ENCODE measurements at places on chromosomes 7 and 10.

DNA sequence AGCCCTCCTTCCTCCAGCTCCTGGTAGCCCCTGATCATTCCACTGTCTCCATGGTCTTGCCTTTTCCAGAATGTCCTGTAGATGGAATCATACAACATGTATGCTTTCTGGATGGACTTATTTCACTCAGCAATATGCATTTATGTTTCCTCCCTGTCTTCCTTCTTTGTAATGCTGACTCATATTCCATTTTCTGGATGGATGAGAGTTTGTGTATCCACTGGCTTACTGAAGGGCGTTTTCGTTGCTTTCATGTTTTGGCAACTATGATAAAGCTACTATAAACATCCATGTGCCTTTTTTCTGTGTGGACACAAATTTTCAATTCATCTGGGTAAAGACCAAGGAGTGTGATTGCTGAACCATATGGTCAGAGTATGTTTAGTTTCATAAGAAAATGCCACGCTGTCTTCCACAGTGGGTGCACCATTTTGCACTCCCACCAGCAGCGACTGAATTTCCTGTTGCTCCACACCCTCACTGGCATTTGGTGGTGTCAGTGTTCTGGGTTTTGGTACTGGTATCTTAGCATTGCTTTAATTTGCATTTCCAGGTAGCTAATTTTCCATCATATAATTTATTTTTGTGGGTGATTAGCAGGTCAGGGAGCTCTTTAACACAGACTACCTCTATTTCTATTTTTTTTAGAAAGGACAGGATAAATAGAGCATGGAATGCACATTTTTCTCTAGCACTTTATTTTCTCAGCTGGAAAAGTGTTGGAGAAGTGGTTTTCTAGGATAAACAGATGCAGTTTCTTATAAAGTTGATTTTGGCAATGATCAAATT is 252.2 kb downstream of the WDR37 start:
- no peak for DNase-seq

- DNase-seq, result no peak
Measured at GRCh38 chr7:141738592-141739013, 445 bp downstream of the SSBP1 start.

DNA sequence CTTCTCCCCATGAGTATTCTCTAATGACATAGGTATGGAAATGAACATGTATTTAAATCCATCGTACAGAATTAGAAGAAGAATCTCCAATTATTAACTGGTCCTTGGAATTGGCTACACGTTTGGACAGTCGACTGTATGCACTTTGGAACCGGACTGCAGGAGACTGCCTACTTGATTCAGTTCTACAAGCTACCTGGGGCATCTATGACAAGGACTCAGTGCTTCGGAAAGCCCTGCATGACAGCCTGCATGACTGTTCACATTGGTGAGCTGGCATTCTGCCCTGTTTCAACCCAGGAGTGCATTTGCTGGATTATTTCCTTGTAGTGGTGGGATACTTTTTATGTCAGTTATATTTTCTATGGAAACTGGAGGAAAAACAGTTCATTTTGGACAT is 32.2 kb downstream of the ZRANB1 start:
- no peak for DNase-seq

DNA sequence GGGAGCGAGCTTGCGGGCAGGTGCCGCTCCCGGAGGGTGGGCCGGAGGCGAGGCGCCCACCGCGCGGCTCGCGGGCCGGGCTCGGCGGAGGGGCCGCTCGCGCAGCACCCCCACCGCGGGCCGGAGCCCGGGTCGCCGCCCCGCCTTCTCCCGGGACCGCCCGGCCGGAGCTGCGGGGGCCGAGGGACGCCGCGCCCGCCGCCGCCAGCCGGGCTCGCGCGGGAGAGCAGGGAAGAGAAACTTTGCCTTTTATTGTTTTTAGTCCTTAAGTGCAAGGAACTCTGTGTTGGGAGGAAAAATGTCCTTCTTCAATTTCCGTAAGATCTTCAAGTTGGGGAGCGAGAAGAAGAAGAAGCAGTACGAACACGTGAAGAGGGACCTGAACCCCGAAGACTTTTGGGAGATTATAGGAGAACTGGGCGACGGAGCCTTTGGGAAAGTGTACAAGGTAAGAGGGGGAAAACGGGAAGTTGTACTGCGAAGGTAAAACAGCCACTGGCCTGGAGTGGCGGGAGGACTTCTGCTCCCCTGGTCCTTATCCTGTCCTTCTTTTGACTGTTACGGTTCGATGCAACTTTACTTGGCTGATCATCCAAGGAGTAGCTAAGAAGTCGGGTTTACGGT is 620 bp downstream of the SLK start:
- DNase-seq, result no peak

GRCh38 chr7:31720366-31720765 is 33.4 kb downstream of the PPP1R17 start:
- no peak for DNase-seq

DNA sequence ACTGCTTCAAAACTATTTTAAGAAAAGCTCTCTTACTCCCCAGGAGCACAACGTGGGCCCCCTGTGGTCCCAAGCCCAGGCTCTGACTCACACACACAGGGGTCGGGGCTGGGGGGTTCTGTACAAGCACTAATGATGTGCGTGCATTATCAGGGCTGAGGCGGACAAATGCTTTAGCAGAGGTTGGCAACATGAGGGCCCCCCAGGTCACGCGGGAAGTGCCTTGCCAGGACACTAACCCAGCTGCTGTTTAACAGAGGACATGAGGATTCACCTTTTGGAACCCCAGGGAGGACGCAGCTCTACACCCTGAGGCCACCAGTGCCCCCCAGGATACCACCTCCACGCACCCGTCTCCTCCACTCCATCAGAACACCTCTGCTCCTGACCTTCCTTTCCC is 342.8 kb downstream of the DNAJB6 start:
- DNase-seq, result no peak

GRCh38 chr7:123754271-123754871 is 5.6 kb upstream of the WASL start:
- no peak for DNase-seq
